Neural progenitor cell (in vitro differentiated cells): ENCODE measurements at places on chromosomes 5 and 9.

DNA sequence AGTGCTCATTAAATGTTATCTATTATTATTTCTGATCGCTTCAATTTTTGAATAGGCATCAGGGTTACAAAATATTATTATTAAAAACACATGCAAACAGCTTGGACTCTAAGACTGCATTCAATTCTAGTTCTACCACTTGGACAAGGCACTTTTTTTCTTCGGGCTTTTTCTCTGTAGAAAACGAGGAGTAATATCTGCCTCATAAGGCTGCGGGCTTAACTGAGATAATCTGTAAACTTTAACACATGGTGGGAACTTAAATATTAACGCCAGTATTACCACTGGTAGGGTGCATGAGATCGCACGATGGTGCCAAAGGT, 511 bp upstream of the SPDL1 start:
- no peak for DNase-seq

- DNase-seq, result no peak
Measured at GRCh38 chr5:14410394-14411201, 171.0 kb upstream of the OTULINL start.

GRCh38 chr5:157523976-157524375, 51.6 kb downstream of the ADAM19 start:
- DNase-seq, result peak; percentile 20

DNA sequence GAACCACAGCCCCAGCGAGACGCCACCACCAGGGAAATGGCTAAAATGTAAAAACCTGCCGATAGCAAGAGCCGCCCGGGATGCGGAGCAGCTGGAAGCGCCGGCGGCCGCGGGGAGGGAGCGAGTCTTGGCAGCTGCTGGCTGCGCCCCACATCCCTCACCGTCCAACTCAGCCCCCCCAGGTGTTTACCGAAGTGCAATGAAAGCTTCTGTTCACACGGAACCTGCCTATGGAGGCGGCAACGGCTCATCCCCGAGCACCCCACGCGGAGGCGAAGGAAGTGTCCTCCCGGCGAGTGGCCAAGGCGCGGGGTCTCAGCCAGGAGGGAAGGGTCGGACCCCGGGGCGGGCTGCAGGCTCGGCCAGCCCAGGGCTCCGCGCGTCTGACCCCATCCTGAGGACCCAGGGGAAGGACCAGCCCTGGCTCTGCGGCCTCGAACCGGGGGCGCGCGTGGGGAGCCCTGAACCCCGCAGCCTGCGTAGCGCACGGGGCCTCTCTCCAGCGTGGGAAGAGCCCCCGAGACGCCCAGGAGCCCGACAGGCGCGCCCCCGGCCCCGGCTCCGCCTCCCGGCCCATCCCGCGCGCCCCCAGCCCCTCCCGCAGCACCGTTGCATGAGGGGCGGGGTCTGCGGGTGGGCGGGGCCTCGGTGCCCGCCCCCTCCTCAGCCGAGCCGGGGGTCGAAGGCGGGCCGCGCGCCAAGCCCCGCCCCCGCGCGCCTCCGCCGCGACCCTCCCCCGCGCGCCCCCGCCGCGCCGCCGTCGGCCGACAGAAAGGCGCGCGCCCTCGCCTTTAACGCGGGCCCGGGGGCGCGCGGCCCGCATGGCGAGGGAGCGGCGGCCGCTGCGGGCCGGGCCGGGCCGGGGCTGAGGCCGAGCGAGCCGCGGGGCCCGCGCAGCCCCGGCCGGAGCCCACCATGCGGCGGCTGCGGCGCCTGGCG, at the start of gene DIPK1B:
DIPK1B (plus strand) TSS at position 822 of the 939 bp plus-strand sequence; CDS start at position 916, 94 bp downstream.
- DNase-seq, result peak; percentile 90

GRCh38 chr9:125626187-125626586, 80.8 kb downstream of the MAPKAP1 start:
- DNase-seq, result no peak

DNA sequence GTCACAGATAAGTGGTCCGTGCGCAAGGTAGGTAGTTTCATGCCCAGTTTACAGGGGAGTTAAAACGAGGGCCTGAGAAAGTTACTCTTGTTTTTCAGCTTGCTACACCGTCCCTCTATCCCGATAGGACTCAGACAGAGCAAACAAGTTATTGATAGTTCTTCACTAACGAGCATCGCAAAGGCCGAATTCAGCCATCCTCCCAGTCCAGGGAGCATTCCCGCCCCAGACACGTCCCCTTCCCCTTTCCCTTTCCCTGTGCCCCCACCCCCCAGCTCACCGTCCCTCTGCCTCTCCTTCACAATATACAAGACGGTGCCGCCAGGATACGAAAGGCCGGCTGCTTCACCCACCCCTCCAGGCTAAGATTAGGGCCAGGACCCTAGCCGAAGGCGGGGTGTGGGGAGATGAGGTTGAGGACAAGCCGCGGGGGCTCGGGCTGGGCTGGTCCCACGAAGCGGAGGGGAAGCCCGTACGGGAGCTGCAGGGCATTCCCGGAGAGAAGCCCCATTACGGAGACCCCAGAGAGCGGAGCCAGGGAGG, 599 bp downstream of the KIAA1191 start:
- DNase-seq, result no peak

- DNase-seq, result no peak
Measured at GRCh38 chr5:147913786-147914185, 7.4 kb upstream of the C5orf46 start.

GRCh38 chr5:159593518-159594073, 263.3 kb upstream of the IL12B start:
- no peak for DNase-seq

DNA sequence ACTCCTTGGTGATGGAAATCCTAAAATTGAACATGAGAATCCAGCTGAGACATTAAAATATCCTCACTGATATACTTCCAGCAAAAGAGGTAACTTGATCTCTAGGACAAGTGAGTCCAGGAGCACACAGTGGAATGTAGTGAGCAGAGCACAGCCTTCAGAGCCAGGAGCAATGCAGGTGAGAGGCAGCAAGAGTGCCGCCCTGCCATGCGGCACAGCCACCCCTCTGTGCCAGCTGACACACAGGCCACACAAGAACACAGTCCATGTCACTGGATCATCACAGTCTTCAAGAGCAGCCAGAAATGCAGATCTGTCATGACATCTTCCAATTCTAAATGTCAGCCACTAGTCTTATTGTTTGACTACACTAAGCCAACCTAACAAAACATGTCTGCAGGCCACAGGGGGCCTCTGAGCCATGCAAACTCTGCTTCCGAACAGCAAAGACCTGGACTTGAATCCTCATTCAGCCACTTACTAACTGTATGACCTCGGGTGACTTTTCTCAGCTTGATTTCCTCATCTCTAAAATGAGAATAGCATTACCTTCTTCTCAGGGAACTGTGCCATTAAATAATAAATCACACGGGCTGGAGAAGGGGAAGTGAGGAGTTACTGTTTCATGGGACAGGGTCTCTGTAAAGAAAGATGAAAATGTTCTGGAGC, 47.0 kb downstream of the CCDC125 start:
- DNase-seq, result peak; percentile 34

DNA sequence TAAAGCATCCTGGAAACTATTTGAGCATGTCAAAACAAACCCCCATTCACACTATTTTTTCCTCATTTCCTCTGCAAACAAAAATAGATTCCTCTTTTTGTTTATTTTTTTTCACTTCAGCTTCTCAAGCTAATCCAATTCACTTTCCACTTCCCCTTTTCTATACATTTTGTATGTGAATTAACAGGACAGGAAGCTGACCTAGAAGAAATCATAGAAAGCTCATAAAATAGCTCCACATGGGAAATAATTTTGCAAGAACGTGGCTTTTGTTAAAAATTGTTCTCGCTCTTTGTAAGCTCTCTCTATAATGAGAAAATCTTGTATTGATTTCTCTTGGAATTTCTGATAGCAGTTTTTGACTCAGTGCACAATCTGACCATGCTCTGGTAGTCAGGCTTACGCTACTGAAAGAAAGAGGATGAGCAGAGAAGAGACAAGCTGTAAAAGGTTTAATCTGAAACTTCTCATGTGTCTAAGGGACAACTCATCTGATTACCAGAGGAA, 215.8 kb downstream of the ADAMTS12 start:
- DNase-seq, result no peak

DNA sequence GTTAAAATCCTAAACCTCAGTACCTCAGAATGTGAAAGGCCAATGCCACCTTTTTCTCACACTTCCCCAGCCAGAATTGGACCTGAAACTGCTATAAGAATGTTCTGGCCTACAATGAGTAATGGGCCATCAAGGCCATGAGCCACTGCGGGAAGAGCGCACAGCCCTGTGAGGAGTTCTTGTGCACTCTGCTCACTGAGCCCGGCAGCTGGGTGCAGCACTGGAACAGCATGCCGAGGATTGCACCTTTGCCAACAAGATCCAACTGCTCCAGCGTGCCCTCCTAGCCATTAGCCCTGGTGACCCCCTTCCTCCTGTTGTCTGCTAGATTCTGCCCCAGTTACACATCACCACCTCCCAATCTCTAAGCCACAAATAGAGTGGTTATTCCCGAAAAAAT, 758.1 kb downstream of the PRELID2 start:
- no peak for DNase-seq
